Esophagus mucosa (tissue), 1 donor: ENCODE measurements at places on chromosomes 5 and 9.
A peak's percentile ranks its signal among the peaks of the same experiment; 100 is the strongest.

- ATAC-seq: no peak
These were observed 36.2 kb upstream of the PRXL2C start for GRCh38 chr9:96691326-96691725.

GRCh38 chr9:98108531-98109031 is 10.4 kb downstream of the TRIM14 start:
- ATAC-seq: peak; percentile 29

DNA sequence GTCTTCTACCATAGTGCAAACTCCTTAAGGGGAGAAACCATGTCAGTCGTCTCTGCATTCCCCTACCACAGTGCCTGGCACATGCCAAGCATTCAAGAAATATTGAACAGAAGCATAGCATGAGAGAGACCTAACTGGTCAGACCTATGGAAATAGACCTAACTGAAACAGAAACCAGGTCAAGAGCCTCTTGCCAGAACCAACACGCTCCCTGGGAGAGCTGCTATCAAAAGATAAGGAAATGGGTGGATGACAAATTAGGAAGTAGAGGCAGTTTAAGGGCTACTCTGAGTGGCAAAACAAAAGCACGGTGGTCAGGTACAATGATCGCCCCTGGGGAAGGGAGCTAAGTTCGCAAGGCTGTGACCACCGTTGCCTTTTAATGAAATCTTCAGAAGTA is 66.0 kb upstream of the SMIM15 start:
- ATAC-seq: no peak

GRCh38 chr5:150623152-150623877 is 17.1 kb upstream of the SYNPO start:
- no peak for ATAC-seq

- no peak for ATAC-seq
These were observed 111.8 kb upstream of the ACTBL2 start for GRCh38 chr5:57594436-57594835.

DNA sequence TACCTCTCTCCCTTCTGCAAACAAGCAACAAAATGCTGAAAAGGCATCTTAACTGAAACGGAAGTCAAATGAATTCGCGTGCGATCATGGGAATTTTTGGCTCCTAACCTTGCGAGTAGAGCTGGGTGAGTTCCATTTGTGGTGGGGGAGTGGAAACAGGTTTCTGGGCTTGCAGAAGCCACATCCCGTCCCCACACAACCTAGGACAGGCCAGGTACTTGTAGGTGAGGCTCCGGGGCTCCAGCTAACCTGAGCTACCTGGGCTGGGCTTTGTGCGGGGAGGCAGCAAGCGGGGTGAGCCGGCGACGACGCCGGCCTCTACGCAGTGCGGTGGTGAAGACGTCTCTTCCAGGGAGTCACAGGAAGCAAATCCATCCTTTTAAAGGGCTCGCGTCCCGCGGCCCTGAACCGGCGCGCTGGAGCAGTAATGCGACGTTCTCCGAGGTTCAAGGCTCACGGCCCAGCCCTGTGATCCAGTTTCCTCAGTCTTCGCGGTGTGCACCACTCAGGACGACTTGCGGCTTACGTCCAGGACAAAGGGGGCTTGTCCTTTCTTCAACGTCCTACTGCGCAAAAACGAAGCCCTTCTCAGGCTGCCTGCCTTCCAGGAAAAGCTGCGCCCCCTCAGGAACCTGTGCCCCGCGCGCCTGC is 567 bp upstream of the SPIN1 start:
- ATAC-seq: peak; percentile 65

GRCh38 chr5:164672931-164673694 is 1167.7 kb downstream of the MAT2B start:
- no peak for ATAC-seq

DNA sequence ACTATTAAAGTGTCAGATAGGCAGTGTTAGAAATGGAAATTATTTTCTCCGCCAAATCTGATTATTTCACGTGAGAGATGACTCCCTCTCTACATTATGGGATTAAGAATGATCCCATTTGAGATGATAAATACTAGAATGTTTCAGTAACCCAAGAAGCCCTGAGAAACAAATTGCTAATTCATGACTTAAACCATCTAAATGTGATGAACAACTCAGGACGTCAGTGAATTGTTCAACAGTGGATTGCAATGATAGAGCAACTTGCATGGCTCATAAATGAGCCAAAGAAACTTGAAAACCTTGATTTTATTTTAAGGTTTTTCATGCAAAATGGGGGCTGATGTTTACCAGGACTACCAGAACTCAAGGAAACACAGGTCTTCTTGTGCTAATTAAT is 350.5 kb upstream of the WWC1 start:
- no peak for ATAC-seq

- ATAC-seq: no peak
These were observed 16.7 kb downstream of the VCAN start for GRCh38 chr5:83488271-83488670.

DNA sequence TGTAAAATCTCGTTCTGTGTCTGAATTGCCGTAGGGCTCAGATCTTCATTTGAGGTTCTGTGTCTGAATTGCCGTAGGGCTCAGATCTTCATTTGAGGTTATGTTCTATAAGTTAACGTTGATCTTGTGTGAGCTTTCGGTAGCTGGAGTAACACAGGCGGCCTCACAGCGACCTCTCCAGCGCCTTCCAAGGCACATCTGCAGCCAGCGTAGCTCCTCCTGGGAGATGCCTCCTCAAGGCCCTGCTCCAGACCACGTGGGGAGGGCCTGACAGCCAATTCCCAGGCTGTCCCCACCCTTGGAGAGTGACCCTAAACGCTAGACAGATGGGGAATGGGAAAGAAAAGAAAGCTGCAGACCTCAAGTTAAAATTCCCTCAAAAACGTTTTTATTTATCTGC is 8.7 kb upstream of the AHRR start:
- no peak for ATAC-seq

DNA sequence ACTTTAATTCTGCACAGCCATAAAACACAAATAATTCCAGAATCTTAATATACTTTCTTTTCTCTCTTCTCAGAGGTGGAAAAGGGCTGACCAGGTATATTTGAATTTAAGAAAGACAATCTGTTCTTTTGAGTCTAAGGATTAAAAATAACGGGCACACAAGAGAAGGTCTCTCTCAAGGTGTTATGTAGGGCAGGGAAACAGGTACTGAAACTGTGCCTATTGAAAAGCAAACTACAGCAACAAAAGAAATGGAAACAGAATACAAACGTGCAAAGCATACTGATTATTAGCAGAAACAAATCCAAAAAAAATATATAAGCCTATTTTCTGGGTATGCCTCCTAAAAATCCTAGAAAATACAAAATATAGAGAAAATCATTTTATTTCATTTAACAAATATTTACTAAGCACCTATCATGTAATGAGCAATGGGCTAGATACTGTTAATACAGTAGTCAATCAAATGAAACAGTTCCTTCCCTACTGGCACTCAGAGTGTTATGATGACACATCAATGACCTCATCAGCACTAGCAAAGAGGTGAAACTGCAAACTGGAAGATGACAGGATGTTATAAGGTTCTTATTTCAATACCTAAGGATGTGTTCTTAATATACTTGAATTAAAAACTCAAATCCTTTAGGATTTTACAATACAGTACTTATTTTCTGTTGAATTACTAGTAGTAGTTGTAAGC is 87.7 kb downstream of the AUH start:
- ATAC-seq: peak; percentile 79

GRCh38 chr9:137224830-137225694 is at the start of gene CYSRT1:
Gene CYSRT1, plus strand, starts transcription at chr9:137225174. Its CDS starts 448 bp downstream, at chr9:137225622.
- ATAC-seq: peak; percentile 48

- peak; percentile 44 for ATAC-seq
These were observed 17.9 kb upstream of the CTNNAL1 start for GRCh38 chr9:109031241-109031640.

DNA sequence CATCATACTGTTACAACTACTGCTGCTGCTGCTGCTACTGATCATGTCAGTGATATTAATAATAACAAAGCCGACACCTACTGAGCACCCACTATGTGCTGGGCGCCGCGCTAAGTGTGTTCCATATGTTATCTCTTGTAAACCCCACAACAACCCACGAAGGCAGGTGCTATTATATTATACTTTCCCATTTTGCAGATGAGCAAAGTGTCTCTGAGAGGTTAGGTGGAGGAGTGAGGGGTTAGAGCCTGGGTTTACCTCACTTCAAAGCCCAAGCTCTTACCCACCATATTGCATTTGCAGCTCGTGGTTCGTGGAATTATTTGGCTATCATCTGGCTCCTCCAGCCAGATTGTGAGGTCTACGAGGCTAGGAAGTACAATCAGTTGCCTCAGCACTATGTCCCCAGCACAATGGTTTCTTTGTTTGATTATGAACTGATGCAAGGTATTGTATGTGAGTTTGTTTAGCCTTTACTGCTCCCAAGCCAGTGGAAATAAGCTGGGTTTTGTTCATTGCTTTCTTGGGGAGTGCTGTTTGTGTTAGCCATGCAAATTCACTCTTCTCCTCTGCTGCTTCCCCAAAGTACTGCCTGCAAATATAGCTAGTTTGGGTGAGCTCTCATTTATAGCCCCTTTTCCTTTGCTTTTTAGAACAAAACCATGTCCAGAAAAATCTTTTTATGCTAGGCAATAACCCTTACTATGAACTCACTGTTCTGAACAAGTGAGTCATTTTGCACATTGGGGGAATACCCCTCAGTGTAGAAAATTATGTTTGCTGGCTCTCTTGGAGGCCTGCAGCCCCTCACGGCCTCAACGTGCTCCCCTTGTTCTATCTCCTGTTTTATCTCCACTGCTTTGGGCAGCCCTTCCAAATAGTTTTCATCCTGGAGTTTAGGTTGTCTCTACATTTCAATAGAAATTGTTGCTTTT is 47.9 kb downstream of the ALG2 start:
- no peak for ATAC-seq

DNA sequence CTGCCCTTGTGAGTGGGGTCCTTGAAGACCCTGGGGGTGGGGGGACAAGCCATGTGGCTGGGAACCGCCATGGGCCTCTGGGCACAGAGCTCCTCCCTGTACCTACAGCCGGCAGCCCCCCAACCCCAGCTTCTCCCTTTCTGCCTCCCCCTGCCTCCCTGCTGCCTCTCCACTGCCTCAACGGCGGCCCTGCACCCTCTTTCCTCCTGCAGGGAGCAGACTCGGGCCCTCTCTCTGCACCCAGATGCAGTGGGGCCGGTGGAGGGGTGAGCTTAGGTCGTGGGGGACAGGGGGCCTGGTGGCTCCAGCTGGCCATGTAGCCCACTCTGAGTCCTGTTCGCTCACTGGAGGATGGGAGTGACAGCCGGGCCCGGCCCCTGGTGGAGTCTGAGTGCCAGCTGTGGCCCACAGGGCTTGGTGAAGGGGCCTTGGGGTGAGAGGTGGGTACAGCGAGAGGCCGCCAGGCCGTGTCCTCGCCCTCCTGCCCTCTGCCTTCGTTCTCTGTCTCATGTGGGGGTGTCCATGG is 139.3 kb upstream of the COL5A1 start:
- peak; percentile 20 for ATAC-seq

- no peak for ATAC-seq
These were observed 116.7 kb upstream of the RETREG1 start for GRCh38 chr5:16733331-16734006.

- ATAC-seq: no peak
These were observed 19.8 kb upstream of the NRARP start for GRCh38 chr9:137321726-137322361.

GRCh38 chr9:129278391-129279237 is 100.6 kb upstream of the IER5L start:
- ATAC-seq: peak; percentile 92

DNA sequence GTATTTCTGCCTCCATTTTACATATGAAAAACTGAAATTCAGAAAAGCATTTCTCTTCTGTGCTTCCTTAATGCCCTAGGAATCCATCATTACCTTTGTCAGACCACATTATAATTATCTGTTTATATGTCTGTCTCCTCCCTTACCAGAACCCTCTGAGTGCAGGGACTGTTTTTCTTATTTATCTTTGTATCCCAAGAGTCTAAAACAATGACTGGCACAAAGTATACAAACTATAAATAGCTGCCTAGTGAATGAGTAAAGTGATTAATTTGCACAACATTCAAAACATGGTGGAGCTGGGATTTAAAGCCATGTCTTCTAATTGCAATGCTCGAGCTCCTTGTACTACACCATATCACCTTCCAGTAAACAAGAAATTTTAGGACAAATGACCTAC is 49.3 kb upstream of the HK3 start:
- no peak for ATAC-seq

- ATAC-seq: no peak
These were observed 91.1 kb upstream of the RUSC2 start for GRCh38 chr9:35398651-35399335.

GRCh38 chr9:127927988-127928675 is 2.4 kb downstream of the PIP5KL1 start:
- ATAC-seq: peak; percentile 51

GRCh38 chr9:4108754-4109465 is 191.0 kb downstream of the GLIS3 start:
- no peak for ATAC-seq

DNA sequence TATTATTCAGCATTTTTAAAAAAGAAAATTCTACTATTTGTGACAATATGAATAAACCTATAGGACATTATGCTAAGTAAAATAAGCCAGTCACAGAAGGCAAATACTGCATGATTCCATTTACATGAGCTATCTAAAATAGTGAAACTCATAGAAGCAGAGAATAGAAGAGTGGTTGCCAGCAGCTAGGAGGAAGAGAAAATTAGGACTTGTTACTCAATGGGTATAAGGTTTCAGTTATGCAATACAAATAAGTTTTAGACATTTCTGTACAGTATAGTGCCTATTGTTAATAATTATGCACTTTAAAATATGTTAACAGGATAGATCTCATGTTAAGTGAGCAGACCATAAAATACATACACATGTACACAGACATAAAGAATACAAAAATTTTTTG is 73.8 kb upstream of the SPINK5 start:
- no peak for ATAC-seq

- no peak for ATAC-seq
These were observed 51.9 kb downstream of the SLC25A46 start for GRCh38 chr5:110790673-110791072.

DNA sequence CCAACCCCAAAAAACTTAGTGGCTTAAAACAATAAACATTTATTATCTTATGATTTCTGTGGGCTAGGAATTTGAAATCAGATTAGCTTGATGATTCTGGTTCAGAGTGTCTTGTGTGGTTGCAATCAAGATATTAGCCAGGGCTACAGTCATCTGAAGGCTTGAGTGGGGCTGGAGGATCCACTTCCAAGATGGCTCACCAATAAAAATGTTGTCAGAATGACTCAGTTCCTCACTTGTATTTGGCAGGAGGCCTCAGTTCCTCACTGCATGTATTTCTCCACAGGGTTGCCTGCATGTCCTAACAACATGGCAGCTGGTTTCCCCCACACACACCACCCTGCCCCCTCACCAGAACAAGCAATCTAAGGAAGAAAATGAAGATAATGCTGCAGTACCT is 98.2 kb upstream of the NIPBL start:
- ATAC-seq: no peak

DNA sequence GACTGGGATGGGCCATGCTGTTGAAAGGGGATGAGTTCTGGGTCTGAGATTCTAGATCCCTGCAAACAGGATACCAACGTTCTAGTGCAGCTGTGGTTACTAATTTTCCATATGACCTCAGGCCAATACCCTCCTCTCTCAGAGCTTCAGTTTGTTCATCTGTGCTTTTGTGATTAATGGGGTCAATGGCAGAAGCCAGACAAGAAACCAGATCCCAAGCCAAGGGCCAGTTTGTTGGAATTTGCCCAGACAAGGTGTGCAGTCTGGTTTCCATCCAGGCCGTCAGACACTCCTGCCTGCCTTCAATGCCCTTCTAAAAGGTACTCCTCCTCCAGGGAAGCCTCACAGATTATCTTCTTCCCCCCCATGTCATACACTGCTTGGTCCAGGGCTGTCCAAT is 11.4 kb downstream of the MYORG start:
- no peak for ATAC-seq

- no peak for ATAC-seq
These were observed 3.6 kb downstream of the RIC1 start for GRCh38 chr9:5632540-5632939.
